ENCODE measurements at places on chromosomes 7 and 10.

- DNase-seq = no peak
These were observed 37.2 kb downstream of the VOPP1 start for GRCh38 chr7:55534916-55535590.

GRCh38 chr10:118521415-118522117 is 73.9 kb downstream of the PRLHR start:
- no peak for DNase-seq

DNA sequence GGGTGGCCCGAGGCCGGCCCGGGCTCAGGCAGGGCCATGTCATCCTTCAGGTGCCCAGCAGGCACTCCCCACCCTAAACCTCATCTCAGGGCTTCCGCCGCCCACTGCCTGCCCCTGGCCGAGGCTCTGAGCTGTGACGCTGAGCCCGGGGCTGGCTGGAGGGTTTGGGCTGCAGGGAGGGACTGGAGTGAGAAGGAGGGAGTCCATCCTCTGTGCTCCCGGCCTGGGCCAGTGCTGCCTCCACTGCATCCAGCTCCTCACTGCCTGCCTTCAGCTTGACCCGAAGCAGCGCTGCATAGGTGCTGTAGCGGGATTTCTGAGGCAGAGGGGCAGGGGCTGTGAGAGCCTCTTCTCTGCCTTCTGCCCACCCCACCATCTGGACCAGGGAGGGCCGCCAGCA is 7.6 kb downstream of the NFKB2 start:
- no peak for DNase-seq

- DNase-seq = no peak
These were observed 289.4 kb upstream of the IGFBP3 start for GRCh38 chr7:46210467-46210866.

GRCh38 chr7:5497295-5498103 is 73.9 kb upstream of the TNRC18 start:
- no peak for DNase-seq

DNA sequence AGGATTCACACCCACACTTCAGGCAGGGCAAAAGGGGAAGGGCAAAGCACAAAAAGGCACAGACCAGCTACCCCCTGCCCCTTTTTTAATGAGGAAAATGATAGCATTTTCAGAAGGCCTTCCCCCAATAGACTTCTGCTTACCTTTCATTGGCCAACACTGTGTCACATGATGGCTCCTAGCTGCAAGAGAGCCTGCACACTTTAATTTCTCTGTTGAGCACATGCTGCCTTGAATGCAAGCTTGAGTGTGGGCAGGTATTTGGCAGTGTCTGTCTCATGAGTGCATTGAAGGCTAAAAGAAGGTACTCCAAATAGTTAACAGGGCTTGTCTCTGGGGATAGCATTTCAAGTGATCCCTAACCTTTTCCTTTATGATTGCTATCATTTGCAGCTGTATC is 175.4 kb upstream of the NFE2L3 start:
- no peak for DNase-seq

- DNase-seq = no peak
These were observed 104.1 kb downstream of the DOCK1 start for GRCh38 chr10:127009366-127009765.

DNA sequence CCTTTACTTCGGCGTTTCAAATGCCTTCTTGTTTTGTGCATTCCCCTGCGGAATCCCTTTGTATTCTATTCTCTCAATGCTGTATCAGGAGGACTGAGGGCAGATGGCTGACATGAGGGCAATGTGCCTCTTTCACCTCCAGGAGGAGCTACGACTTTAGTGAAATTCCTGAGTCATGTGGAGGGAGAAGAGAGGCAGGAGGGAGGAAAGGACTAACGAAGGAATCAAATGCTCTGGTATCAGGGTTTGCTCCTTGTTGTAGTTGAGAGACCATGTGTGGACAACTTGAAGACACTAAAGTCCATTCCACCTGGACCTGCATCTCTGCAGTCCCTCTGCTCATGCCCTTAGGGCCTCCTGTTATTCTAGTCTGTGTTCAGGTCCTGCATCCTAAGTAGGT is 40.2 kb upstream of the PRSS58 start:
- DNase-seq = no peak

DNA sequence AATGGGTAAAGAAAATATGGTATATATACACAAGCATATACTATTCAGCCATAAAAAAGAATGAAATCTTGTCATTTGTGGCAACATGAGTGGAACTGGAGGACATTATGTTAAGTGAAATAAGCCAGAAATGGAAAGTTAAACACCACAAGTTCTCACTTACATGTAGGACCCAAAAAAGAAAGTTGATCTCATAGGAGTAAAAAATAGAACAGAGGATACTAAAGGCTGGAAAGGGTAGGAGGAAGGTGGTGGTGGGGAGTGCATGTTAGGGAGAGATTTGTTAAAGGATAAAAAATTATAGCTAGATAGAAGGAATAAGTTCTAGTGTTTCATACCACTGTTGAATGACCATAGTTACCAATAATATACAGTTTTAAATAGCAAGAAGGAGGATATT is 48.4 kb downstream of the TBC1D12 start:
- no peak for DNase-seq

GRCh38 chr7:118195837-118196474 is 12.0 kb downstream of the LSM8 start:
- no peak for DNase-seq

- DNase-seq = no peak
These were observed 117.2 kb downstream of the CUX1 start for GRCh38 chr7:101934618-101935017.

- no peak for DNase-seq
These were observed 3.4 kb upstream of the PPP1R9A start for GRCh38 chr7:94903971-94904370.
